ENCODE measurements at places on chromosomes 4 and X. TPM values are rescaled to one million over a fixed set of nuclear protein-coding genes. Genes with fewer than 3 reads are reported as not detected.

CXCL8 gene
- polyA plus RNA-seq, result 65.4 TPM

AKAP14 gene
- polyA plus RNA-seq, result not detected

CXCL3 gene
- 6.3 TPM for polyA plus RNA-seq

PAK3 gene
- 0.37 TPM for polyA plus RNA-seq

DRD5 gene
- not detected for polyA plus RNA-seq

FRG2 gene
- polyA plus RNA-seq, result not detected

FABP2 gene
- not detected for polyA plus RNA-seq

CCDC160 gene
- polyA plus RNA-seq, result not detected

DNA sequence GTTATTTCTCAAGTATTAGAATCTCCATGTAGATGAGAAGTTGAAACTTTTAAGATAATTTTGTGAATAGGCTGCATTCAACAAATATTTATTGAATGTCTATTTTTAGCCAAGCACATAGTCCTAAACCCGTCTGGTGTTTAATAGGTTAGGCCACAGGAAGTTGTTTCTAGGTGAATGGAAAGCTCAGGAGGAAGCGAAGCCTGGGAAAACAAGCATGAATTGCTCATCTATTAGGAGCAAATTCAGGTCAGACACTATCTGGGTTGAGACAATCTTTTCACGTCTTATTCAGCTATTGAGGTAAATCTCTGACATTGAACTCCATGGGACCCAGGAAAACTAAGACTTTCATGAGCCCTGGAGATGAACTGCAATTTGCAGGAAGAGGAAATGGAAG lies 43.1 kb upstream of the FREM3 start:
- no peak for DNase-seq

DNA sequence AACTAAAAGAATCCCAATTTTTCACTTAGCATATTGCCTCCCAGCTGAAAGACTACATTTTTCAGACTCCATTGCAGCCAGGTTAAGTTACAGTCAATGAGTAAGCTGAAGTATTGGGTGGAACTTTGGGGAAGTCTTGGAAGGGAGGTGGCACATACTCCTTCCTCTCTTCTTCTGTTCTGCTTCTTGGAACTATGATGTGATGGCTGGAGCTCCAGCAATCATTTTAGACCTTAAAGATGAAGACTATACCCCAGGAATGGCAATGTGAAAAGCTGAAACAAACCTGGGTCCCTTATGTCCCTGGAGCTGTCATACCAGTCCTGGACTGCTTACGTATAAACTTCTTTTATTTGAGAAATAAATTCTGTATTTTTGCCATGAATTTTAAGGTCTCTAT lies 30.8 kb downstream of the SAT1 start:
- DNase-seq, result no peak

DNA sequence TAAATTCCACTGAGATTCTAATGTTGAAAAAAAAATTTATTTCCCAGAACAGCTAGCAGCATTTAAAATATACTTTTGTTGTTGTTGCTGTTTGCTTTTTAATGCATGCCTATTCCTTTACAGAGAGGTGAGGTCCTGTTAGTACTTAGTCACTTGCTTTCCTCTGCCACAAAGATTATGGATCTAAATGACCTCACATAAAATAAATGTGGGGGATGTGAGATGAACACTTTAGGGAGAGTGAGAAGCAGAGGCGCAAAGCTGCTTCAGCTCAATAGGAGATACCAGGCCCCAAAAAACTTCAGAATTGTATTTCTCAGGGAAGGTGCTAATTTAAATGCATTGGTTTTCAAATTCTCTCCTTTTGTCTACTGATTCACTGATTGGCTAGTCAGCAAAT lies 4.0 kb downstream of the LDB2 start:
- DNase-seq, result no peak

- DNase-seq, result peak; percentile 100
Observed at GRCh38 chrX:2589186-2590020, 88.6 kb upstream of the DHRSX start.

GRCh38 chr4:24003496-24003895 lies 113.6 kb upstream of the PPARGC1A start:
- no peak for DNase-seq

DNA sequence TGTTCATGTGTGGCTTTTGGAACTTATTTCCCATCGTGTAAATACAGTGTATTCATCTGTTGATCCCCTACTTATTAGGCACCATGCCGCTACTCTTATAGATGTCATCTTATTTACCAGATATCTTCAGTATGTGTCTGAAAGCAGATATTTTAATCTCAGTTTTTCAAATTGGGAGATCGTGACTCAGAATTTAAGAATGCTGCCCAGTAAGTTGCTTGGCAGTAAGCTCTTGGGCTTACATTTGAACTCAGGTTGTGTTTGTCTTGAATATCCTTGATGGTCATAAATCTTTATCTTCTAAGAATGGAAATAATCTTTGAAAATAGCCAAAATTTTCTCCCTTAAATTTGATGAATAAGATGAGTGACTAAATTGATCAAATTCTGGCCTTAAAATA lies 45.9 kb upstream of the RPA4 start:
- DNase-seq, result no peak

DNA sequence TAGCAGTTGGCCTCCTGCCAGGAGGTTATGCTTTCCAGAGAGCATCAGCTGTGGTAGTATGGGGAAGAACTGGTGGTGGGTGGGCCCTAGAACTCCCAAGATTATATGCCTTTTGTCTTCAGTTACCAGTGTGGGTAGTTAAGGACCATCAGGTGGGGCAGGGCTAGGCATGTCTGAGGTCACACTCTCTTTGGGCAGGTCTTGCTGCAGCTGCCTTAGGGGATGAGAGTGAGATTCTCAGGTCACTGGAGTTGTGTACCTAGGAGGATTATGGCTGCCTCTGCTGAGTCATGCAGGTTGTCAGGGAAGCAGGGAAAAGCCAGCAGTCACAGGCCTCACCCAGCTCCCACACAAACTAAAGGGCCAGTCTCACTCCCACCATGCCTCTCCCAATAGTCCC lies 172.9 kb upstream of the GYPA start:
- no peak for DNase-seq

GRCh38 chrX:71636438-71637252 lies 18.3 kb upstream of the CXCR3 start:
- no peak for DNase-seq

- no peak for DNase-seq
Observed at GRCh38 chr4:143643399-143643798, 57.1 kb downstream of the FREM3 start.

DNA sequence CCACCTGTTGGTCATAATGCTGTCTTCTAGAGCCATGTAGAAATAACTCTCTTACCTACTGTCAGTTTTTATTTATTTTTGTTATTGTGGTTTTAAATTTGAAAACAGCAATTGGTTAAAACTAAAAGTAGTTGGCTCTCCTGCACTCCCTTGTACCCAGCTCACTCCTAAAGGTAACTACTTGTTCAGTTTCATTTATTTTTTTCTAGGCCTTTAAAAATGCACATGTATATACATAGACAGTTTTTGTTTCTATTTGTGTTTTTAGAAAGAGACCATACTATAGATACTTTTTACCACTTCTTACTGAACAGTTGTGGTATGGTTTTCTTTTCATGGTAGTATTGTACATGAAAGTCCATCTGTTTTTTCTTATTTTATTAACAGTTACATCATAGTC lies 16.8 kb downstream of the SMAD1 start:
- no peak for DNase-seq

DNA sequence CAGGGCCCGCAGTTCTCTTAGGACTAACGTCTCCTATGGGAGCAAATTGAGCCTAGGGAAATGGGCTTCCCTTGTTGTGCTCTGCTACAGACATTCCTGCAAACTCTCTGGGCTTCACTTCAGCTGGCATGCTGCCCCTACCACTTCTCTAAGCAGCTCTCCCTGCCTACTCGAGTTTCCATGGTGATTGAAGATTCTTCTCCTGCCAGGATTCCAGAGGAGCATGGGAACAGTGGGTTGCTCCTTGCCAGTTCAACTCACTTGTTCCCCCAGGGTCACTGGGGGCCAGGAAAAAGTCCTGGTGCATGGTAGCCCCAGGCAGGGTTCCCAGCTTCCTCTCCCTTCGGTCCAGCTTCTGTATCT lies 21.1 kb upstream of the WDR17 start:
- no peak for DNase-seq

DNA sequence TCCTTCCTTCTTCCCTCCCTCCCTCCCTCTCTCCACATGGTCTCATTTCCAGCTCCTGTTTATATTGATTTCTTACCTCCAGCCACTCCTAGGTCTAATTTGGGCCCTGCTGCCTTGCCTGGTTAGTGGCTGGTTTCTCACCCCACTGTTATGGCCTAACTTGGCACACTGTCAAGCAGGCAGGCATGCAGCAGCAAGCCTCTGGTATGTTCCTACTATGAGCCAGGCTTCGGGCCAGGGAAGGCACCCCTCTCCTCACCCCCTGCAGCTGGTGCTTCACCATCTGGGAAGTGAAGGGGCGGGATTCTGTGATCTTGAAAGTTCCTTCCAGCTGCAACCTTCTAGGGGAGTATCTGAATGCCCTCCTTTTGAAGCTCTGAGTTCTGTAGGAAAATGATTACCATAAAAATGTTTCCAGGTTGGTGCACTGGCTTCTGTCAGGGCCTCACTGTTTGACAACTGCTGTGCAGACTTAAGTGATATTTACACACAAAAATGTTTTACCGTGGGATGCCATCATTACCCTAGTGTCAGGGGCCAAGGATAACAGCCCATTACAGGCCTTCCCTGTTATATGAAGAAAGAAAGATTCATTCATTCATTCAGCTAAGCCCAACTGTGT lies 10.1 kb upstream of the VMA21 start:
- no peak for DNase-seq

DNA sequence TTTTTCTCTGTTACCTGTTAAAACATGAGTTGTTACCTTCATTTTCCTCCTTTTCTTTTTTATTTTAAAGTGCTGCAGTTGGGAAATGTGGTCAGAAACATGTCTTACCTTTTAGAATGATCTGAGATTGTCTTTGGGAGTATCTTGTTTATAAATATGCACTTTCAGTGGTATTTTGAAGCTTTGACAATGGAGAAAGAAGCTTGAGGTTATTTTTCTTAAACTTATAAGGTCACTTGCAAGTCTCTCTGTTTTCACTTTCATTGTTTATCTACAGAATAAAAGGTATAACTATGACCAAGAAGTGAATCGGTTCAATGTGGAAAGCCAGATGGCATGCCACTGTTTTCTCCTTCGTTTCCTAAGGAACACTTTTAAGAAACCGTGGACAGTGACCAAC lies 167.5 kb upstream of the SLC7A11 start:
- DNase-seq, result no peak

- no peak for DNase-seq
Observed at GRCh38 chr4:33187035-33187434, 2466.9 kb downstream of the PCDH7 start.

DNA sequence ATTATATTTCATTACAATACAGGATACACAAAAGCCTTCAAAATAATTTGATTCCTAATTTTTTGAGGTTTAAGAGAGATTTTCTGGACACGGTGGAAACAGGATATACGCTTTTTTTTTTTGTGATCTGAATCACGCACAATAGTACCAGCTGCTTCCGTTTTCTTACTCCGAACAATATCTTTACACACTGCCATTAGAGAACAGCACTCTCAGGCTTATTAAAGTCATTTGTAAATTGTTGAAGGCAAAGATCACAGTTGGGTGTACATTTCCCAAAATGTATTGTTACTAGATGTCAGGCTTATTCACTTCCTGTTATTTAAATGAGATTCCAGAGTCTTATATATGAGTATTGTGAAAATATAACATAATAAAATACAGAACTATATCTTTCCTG lies 71.5 kb downstream of the TMEM47 start:
- DNase-seq, result no peak

- peak; percentile 89 for DNase-seq
Observed at GRCh38 chr4:151729731-151730559, 30.9 kb downstream of the GATB start.

- no peak for DNase-seq
Observed at GRCh38 chr4:123564758-123565346, 168.3 kb downstream of the SPRY1 start.

- no peak for DNase-seq
Observed at GRCh38 chrX:39910651-39911050, 187.1 kb downstream of the BCOR start.

GRCh38 chr4:28167411-28167810 lies 1306.8 kb downstream of the STIM2 start:
- DNase-seq, result peak; percentile 17

GRCh38 chrX:9708923-9709553 lies 56.6 kb downstream of the GPR143 start:
- no peak for DNase-seq

- no peak for DNase-seq
Observed at GRCh38 chrX:7330971-7331746, 183.2 kb upstream of the PUDP start.

- no peak for DNase-seq
Observed at GRCh38 chrX:150364347-150365050, 1.4 kb downstream of the MAMLD1 start.

DNA sequence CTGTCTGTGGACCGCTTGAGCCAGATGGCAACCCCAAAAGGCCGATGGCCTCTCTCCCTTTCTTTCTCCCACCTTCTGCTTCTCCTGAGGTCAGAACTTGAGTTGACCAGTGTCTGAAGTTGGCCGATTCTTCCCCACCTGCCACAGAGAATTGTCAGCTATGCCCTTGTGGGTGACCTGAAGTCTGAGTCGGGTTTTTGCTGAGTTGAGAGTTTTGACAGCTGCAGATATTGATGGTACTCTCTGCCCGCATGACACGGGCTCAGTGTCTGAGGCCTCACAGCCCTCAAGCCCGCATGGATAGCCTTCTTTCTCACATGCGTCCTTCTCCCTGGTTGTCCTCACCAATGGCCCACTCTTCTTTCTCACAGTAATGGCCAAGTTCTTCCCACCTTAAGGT lies 111.0 kb downstream of the EFNB1 start:
- no peak for DNase-seq

- DNase-seq, result no peak
Observed at GRCh38 chr4:25485104-25485503, 108.0 kb downstream of the ANAPC4 start.

Measured in keratinocyte (primary cell).